ENCODE measurements at places on chromosomes 16 and 17. TPM values are rescaled to one million over a fixed set of nuclear protein-coding genes. Genes with fewer than 3 reads are reported as not detected.

DNA sequence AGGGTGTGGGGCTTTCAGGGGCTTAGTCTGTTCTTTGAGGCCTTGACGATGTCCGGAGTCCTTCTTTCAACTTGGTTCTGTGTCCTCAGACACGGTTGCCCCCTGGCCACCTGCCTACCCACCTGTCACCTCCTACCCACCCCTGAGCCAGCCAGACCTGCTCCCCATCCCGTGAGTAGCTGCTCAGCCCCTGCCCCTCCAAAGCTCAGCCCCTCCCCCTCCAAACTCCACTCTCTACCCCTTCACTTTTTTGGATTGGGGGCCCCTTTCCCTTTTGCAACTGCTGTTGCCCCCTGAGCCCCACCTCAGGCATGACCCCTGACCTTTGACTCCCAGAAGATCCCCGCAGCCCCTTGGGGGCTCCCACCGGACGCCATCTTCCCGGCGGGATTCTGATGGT, 1.2 kb downstream of the LAT start:
- no peak for DNase-seq

GRCh38 chr17:22464041-22464440, 771.7 kb downstream of the KCNJ18 start:
- no peak for DNase-seq

The NDUFB10 gene
- total RNA-seq = 156 TPM

DNA sequence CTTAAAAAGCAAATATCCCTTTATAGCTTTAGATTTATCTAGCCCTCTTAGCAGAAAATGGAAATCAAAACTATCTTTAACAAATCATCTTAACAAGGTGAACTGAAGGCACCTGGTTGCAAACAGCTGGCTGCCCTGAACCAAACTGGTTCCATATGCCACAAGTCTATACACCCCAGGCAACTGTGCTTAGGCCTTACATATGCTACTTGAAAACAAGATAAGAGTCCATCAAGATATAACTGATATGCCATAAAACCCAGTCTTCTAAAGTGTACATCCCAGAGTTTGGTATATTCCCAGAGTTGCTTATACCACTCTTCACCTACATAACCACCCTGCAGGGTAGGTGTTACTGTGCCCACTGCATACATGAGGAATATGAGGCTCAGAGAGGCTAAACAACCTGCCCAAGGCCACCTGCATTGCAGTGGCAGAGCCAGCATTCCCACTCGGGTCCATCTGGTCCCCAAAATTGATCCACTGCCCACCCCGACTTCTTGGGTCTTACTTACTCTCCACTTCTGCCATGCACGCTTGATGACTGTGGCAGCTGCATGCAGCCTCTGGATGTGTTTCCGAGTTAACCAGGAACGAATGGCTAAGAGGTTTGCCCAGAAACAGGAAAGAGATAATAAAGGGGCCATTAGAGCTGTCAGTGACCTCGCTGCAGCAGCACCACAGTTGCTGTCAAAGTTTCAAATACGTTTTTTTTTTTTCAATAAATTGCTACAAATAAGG, 12.2 kb downstream of the ZNHIT3 start:
- no peak for DNase-seq

The ENPP7 gene
- not detected for total RNA-seq

DNA sequence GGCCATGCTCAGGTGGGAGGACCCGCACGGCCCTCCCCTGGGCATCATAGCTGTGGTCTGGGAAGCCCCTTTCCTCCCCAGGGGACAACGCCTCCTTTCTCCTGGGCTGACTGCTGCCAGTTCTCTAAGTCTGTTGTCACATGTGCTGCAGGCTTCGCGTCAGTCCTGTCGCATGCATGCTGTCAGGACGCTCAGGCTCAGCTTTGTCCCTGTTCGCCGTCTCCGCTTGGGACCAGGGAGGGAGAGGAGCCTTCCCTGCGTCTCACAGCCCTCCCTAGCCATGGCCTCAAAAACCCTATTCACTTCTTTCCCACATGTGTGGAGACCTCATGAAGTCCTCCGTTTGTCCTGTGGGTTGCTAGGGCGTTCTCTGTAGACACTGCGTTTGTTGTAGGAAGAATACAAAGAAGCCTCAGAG, 21.4 kb downstream of the LDHD start:
- no peak for DNase-seq
